ENCODE measurements at places on chromosomes 1 and 21.

DNA sequence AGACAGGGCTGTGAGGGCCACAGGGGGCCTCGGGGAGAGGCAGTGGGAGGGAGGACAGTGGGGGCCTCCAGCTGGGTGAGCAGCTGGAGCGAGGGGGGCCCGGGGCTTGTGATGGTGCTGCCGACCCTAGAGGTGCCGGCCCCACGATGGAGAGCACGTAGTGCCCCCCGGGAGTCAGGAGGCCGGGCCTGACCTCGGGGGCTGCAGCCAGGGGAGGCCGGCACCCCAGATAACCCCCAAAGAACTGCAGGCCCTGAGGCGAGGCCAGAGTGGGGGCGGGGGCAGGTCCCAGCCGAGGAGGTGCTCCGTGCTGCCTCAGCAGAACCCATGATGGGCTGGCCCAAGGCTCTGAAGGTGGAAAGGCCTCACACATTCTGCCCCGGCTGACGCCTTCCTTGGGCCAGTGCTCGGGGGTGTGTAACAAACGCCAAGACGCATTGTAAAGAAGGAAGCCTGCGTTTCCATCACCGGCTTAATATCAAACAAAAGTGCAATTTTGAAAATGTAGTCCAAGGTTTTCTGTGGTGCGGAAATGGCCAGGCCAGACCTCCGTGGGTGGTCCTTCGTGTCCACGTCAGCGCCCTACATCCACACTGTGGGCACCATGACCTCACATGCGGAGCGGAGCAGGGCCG, 55.2 kb downstream of the COL6A1 start:
- no peak for DNase-seq

DNA sequence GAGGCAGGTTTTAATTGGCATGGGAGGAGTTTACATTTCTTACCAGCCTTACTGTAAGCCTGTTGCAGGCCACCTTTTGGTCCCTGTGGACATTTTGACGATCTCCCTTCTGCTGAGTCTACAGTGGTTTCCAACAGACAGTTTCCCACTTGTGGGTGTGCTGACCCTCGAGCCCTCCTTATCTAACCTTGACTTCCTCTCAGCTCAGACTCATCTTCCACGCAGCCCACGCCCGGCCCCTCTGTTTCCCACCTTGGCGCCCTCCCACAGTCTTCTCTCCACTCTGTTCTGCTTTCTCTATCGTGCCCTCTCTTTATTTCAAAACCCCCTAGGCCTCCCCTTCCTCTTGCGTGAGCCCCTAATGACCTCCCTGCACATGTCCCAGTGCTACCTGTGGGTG, 6.1 kb upstream of the ARL8A start:
- no peak for DNase-seq

- no peak for DNase-seq
Observed at GRCh38 chr21:26007951-26008498, 162.5 kb downstream of the APP start.

DNA sequence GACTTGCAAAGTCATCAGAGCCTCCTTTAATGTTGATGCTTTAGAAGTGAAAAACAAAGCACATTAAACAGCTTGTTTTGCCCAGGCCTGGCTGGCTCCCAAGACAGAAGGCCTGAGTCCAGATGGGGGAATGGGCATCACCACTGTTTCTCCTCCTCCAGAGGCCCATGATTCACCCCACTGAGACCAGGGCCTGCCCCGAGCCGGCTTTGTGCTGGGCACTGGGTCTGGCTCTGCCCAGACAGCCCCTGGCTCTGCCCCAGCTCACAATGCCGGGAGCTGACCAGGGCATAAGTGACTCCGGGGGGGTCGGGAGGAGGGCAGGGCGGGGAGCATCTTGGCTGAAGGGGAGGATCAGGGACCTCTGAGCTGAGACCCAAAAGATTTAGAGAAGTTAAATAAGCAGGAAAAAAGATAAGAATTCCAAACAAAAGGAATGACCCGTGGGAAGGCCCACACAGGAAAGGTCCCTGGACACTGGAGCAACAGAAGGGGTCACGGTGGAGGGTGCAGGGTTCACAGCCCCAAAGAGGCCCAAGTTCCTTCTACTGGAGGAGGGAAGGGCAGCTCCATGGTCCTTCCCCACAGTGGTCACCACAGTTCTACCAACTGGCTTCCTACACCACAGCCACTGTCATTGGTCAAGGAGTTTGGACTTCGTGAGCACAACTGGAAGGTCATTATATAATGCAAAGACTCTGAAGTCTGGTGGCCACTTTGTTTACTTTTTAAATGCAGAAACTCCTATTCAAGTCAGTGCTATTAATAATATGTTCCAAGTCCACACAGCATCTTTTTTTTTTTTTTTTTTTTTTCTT, 5.5 kb downstream of the C2CD2 start:
- no peak for DNase-seq

- DNase-seq, result no peak
Observed at GRCh38 chr1:87034351-87034750, 119.9 kb downstream of the HS2ST1 start.

DNA sequence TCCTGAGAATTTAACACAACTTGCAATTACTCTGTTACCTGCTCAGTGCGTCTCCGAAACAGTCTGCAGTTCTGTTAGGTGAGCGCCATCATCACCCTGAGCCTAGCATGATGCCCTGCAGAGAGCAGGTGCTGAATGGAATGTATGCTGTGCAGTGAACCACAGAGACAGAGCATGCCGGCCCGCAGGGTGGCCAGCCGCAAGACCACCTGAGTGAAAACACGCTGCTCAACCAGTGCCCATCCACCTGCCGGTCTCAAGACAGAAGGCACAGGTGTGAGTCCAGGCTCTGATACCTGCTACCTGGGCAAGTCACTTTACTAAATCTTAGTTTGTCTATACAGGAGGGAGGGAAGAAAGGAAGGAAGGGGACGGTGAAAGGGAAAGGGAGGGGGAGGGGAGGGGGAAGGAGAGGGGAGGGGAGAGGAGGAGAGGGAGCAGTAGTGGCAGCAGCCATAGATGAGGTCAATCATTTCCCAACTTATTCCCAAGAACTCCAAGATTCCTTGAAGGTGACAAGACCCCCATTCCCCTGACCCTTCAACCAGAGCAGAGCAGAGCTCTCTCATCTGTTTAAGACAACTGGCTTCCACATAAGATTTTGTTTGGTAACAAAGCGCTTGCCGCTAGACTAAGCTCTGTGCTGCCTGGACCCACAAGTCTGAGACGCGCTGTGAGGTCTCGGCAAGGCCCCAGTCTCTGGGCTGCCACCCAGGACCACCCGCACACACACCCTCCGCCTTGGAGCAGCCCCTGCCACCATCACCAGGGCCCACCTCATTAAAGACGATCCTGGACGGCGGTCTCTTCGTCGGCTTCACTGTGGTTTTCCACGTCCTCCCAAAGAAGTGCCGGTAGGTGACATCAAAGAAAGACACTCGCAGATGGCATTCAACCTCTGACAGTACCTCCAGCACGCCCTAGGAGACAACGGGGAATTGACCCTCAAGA, 14.5 kb downstream of the NPHP4 start:
- no peak for DNase-seq

DNA sequence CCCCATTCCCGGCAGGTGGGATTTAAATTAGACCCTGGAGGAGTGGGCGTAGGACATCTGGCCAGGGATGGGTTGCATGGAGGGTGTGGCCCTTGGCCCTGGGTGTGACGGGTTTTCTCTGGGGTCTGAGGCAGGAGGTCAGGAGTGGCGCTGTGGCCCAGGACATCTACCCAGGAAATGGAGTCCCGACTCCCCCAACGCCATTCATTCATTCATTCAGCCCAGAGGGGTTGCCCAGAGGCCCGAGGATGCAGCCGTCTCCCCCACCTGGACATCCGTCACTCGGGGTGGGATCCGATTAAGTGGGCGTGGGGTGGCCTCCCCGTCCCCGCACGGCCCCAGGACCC, 663 bp downstream of the ATP13A2 start:
- DNase-seq, result no peak

DNA sequence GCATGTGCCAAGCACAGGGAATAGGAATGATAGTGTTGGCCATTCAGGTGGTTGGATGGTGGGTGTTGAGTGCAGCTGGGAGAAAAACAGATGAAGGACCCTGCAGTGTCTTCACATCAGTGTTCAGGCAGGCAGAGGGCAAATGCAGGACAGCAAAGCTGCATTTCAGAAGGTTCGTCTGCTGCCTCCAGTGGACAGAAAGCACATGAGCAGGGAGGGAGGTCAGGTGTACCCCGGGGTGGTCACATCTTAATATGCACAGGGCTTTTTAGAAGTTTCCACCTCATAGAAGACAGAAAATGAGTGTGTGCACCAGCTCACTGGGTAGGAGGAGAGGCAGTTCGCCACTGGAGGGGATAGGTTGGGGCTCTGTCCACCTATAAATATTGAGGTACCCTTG, 184.9 kb downstream of the SLC35F3 start:
- no peak for DNase-seq

GRCh38 chr21:34989337-34990151, 59.6 kb downstream of the RUNX1 start:
- no peak for DNase-seq

- no peak for DNase-seq
Observed at GRCh38 chr21:44718571-44718970, 7.2 kb upstream of the TSPEAR start.

DNA sequence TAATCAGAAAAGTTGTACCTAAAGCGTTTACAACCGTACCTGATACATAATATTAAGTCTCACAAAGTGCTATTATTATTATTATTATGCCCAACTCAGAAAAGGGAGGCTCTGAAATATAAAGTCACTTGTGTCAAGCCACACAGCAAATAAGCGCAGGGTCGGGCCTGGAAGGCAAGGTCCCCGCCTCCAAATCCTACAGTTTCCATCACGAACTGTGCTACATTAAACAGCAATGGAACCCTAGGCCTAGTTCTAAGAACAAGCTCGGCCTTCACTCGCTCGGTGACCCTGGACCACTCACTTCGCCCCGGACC, 549 bp downstream of the PARS2 start:
- DNase-seq, result peak; percentile 31

DNA sequence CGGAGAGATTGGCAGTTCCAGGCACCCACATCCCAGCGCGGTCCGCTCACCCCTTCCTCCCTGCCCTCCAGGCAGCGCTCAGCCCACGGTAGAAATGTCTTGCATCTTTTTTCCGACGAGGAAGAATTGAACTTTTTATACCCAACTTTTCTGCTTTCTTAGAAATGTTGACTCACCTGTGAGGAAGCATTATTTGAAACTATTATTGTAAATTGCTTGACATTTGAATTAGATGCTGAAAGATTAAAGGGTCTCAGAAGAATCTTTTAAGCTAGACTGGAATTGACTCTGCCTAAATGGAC, 912 bp upstream of the SIPA1L2 start:
- DNase-seq, result no peak

DNA sequence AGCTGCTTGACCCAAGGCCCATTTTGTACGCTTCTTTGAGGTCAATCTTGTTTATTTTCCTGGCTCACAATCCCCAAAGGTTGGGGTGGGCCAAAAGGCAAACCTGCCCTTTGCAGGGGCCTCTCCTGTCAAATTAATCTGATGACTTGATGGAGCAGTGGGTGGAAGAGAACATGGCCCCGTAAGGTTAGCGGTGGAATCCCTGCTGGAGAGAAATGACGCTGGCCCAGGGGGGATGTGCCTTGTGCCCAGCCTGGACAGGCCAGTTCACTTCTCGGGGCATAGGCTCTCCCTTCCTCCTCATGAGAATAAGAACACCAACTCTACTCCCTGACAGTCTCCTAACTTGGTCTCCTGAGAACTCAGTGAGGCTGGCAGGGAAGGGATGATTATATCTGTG, 40.5 kb downstream of the C1orf198 start:
- no peak for DNase-seq

DNA sequence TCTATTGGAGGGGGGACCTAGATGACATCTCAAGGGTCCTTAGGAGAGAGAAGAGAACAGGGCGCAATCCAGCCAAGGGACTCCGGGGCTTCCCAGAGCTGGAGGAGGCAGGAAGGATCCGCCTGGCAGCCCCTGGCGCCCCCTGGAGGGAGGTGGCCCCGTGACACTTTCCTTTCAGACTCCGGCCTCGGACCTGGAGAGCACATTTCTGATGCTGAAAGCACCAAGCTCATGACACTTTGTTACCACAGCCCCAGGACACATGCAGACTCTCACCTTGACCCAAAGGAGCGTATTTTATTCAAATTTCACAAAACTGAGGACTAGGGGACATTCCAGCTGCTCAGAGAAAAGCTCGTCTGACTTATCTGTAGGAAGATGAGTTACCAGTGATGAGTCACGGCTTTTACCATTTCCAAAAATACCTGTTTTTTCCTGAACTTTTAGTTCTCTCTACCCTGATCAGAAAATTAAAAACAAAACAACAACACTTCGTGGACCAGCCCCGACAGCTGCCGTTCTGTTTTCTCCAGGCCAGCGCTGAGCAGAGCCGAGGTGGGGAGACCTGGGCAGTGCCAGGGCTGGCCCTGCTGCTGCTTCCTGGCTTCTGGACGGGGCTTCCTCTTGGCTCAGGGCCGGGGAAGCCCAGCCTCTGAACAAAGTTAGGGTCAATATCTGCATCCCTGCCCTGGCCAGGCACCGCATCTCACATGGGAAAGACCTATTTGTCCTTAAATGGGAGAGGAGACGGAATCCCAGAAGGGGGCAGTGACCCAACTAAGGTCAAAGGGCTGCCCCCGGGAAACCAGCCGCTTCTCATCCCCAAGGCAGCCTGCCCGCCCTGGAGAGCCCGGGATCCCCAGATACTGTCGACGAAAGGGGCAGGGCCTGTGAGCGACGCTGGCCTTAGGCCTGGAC, 21.6 kb upstream of the POFUT2 start:
- DNase-seq, result peak; percentile 47

DNA sequence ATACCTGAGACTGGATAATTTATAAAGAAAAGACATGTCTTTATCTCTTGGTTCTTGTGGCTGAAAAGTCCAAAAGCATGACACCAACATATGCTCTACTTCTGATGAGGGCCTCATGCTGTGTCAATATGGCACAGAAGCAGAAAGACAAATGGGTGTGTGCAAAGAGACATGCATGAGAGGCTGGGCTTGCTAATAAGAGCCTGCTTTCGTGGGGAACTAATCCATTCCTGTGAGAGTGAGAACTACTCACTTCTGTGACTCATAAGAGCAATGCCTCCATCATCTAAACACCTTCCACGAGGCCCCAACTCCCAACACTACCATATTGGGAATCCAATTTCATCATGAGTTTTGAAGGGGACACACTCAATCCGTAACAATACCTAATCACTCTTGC, 340.0 kb upstream of the DUSP10 start:
- no peak for DNase-seq

DNA sequence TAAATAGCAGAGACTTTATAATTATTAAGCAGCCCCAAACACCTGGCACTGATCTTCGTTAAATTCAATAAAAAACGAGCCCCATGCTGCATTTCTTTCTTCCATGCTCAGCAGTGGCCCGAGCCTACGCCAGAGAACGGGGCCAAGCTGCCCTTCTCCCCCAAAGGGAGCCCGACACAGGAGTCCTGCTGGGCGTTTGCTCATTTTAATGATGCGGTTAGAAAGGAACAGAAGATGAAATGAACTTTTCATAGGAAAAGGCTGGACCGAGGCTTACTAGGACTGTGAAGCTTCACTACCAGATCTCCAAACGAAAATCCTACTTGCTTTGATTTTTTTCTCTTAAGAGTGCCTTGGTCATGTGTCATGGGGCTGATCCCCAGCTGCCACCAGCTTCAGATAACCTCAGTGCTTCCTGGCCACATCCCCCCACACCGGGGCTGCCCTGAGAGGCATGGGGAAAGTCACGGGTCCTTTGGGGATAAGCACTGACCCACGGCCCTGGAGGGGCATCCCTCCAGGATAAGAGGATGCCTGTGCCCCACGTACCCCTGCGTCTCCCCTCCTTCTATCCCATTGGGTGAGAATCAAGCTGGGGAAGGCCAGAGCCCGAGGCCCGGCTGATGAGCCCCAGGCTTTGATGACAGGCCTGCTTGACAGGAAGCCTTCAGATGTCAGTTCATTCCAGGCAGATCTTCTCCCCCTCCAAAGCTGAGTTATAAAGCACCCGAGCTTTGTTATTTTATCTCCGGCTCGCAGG, 34.2 kb downstream of the PGBD5 start:
- DNase-seq, result no peak

All from activated CD8-positive, alpha-beta T cell treated with anti-CD3 and anti-CD28 coated beads, Interleukin-2, amount 10 ng/mL, durations not matched to agents 7 days and 5 days (primary cell).